Stimulated activated CD8-positive, alpha-beta memory T cell treated with anti-CD3 and anti-CD28 coated beads, Interleukin-15, amount 100 ng/mL, for 4 hours (primary cell): ENCODE measurements at places on chromosomes 2 and 18.

DNA sequence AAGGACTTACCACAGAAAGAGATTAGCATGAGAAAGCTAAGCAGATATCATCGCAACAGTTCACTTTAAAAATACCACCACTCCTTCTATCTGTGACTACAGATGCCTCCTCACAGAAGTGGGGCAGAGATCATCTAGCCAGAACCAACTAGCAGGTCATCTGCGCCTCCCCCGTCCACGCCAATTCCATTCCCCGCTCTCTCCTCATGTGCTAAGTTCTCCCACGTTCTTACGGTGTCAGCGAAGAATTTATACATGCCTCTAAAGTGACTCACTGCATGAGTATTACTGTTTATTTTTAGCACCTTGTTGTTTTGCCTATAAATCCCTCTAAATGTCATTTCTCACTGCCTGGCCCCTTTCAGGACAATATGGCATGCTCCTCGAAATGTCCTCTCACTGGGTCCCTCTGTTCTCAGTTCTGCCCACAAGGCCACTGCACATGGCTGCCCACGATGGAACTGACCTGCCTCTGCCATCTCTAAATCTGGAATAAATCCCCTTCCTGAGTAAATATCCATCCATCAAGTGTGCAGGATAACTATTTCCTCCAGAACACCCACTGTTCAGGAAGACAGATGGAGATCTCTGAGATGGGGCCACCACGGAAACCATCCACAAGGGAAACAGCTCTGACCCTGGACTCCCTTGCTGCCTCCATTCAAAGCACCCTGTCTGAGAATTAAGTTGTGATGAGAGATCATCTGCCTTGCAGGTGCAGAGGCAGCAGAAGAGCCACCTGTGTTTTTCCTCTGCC, 137.7 kb downstream of the IRS1 start:
- DNase-seq: no peak

DNA sequence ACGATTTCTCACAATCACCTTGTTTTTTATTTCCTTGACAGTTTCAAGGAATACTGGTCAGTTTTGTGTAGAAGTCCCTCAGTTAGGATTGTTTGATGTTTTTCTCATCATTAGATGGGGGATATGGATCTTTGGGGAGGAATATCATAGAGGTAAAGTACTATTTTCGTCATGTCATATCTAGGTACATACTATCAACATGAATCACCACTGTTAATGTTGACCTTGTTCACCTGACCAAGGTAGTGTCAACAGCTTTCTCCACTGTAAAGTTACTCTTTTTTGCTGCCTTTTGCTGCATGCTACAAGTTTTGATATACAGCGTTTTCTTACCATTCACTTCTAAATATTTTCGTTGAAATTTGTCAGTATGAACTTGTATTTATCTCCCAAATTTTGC, 32.7 kb downstream of the NLRC4 start:
- DNase-seq: no peak

GRCh38 chr2:219570194-219570923, 980 bp downstream of the OBSL1 start:
- DNase-seq: no peak

GRCh38 chr2:85756822-85757435, 3.1 kb downstream of the ATOH8 start:
- DNase-seq: no peak

DNA sequence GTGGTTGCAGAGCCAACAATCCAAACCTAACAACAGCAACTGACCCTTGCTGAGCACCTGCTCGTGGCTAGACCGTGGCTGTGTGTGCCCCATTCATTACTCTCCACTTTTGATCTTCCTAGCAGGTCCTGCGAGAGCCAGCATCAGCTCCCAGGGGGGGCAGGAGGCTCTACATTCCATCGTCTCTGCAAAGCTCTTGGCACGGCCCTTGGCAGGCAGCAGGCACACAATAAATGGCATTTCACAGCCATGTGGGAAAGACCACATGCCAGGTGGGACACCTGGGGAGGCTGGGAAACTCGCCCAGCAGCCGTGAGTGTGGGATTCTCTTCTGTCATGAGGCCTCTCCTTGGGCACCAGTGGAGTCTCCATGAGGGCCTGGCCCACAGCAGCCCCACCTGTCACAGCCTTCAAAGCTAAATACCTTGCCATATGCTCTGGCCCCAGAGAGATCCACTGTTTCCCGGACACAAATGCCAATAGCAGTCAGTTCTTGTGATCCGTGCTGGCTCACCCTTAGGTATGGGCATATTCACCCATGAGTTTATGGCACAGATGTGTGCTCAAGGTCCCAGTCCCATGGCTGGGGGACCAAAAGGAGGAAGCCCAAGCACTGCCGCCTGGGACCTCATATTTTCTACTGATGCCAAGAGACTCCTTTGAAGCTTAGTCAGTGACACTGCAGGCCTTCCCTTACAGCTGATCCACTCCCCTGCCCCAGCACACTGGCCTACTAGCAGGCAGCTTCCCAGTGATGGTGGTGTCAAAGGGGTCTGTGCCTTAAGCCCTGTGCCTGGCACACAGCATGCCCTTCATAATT, 6.8 kb upstream of the TEX51 start:
- DNase-seq: no peak

DNA sequence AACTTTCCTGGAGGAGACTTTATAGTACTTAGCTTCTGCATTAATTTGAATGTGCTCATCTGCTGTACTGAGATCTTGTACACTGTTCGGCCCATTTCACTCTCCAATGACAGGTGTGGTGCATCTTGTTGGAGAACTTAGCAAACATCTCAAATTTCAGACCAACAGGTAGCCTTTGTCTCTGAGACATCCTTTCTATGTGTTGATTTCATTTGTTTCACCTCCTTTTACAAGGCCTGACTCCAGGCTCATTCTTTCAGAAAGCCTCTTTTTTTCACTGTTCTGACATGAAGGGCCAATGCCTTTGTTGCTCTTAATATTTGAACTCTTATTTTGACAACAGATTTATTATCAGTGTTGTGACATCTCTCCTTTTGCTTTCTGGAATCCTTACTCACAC, 271.8 kb upstream of the FANCL start:
- no peak for DNase-seq

GRCh38 chr2:148416248-148416647, 228.3 kb upstream of the EPC2 start:
- DNase-seq: no peak
